NCI-H774 (cell line): ENCODE measurements at places on chromosomes 1 and 21.

GRCh38 chr1:240008298-240008697 is 83.4 kb upstream of the FMN2 start:
- DNase-seq = no peak

DNA sequence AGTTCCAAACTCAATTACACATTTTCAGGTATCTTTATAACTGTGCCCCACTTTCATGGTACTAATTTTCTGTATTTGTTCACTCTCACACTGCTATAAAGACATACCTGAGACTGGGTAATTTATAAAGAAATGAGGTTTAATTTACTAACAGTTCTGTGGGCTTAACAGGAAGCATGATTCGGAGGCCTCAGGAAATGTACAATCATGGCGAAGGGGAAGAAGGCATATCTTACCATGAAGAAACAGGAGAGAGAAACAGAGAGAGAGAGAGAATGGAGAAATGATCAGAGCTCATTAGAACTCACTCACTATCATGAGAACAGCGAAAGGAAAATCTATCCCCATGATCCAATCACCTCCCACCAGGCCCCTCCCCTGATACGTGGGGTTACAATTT is 874.1 kb upstream of the B3GALT2 start:
- DNase-seq = no peak

- DNase-seq = no peak
Observed at GRCh38 chr1:11981378-11982009, 1.2 kb downstream of the MFN2 start.

DNA sequence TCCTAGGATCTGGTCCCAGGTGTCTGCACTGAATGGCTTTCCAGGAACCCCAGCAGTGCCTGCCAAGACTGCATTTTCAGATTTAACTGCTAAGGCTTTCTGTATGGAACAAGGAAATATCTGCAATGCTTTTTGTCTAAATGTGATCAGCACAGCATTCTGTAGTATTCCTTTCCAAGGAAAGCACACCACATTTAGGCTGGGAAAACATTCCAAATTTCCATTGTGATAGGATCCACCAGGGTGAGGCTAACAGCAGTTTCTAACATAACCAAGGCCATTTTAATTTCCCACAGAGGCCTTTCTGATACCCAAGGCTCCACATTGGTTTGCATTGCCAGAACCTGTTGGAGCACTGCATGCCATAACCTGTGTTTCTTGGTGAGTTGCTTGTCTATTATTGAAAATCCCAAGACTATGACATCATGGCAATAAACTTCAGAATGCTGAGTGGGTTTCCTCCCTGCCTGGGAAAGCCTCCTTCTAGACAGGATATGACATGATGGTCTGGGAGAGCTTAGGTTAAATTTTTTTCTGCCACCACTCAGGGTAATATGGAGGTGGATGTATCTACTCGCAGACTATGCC is 23.3 kb upstream of the PTGFRN start:
- no peak for DNase-seq

- no peak for DNase-seq
Observed at GRCh38 chr1:32865639-32866405, 4.9 kb downstream of the FNDC5 start.

- no peak for DNase-seq
Observed at GRCh38 chr1:152741656-152742055, 16.2 kb upstream of the KPRP start.

DNA sequence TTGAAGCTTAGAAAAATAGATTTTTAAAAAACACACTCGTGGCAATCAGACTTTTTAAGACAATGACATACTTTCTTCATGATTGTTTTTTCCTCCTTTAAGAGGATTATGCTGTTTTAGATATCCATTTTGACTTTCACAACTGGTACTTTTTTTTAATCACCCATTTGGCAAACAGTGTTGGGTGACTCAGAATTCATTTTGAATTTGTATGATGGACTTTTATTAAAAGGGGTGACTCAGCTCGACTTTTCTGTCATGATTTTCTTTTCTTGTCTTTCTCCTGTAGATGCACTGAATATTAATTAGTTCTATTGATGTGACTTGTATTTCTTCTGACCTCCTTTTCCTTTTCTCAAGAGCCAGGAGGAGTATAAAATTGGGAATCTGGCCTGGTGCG is 44.7 kb downstream of the FMN2 start:
- no peak for DNase-seq

DNA sequence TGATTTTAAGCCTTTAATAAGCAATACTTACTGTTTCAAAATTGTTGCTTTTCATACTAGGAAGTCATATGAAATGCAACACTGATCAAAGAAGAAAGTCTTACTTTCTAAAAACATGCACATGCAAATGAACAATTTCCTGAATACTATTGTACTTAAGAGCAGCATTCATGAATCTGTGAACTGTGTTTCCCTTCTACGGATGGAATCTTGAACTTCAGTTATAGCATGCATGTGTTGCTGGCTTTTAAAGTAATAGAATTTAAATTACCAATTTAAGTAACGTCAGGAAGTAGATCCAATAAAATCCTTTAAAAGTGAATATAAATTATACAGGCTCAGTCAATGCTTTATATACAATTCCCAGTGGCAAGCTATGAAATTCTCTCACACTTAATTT is 348.9 kb downstream of the KCNT2 start:
- DNase-seq = no peak

- DNase-seq = no peak
Observed at GRCh38 chr1:102219463-102219862, 222.7 kb upstream of the OLFM3 start.

- no peak for DNase-seq
Observed at GRCh38 chr1:58812926-58813325, 29.1 kb upstream of the JUN start.

- DNase-seq = no peak
Observed at GRCh38 chr21:38220270-38220737, 36.5 kb upstream of the KCNJ15 start.
